ENCODE measurements at places on chromosomes 11 and 22. TPM values are rescaled to one million over a fixed set of nuclear protein-coding genes. Genes with fewer than 3 reads are reported as not detected.
A peak's percentile ranks its signal among the peaks of the same experiment; 100 is the strongest.

DNA sequence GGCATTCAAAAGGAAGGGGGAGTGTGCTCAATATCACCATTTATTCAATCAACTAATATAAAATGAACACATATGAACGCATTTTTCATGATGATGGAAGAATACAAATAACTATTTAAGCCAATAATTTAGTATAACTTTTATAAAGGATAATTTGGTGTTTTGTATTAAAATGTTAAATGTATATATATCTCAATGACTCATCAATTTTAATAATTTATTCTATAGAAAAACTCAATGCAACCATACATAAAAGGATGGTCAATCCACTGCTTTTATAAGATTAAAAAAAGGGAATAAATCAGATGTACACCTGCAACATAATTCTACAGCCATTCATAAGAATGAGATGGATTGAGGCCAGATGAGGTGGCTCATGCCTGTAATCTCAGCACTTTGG is 50.6 kb downstream of the PICALM start:
- DNase-seq, result no peak

DNA sequence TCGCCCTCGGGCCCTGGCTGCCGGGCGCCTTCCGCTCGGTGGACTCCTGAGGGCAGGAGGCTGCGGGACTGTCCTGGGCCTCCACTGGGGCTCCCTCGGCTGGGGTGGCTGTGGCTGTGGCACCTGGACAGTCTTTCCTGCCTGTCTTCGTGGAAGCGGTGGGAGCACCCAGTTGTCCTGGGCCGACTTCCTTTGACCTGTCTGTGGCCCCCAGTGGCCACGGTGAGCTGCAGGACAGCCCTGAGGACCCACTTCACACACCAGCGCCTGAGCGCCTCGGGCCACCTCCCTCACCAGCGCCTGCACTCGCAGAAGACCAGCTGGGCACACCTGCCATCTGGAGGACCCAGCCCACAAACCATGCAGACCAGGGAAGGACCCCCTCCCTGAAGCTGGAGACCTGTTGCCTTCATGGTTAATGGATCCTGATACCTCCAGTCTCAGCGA is 1.8 kb upstream of the EPS8L2 start:
- DNase-seq, result no peak

DNA sequence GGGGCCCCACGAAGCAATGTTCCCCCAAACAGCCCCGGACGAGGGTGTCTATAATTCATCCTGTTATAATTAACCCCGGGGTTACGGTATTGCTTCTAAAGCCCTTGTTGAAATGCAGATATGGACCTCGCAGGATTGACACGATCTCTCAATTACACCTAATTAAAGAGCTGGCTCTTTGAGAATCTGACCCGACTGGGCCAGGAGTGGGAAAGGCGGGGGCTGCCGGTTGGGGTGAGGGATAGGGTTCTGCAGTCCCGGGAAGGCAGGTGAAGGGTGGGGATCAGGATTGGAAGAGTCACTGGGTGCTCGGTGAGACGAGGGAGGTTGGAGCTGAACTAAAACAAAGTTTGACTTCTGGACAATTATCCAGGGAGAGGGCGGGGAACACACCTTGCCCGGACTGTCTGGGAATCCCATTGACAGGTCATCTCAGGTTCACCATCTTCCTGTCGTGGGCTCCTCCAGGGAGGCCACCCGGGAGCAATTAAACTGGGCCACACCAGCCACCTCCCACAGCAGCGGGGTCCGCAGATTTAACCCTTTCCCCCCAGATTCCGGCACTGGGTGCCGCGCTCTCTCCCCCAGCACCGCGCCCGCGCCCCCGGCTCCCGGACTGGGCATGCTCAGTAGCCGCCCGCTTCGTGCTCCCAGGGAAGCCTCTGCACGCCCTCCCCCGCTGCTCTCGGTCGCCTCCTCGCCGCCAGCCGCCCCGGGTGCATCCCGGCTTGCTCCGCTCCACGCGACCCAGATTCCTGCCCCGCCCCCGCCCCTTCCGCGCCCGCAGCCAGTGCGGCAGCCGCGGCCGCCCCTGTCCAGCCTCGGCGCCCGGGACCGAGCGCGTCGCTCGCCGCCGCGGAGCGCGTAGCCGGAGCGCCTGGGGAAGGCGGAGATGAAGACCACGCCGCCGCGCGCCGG is at the start of gene ELMOD1:
ELMOD1 (plus strand) TSS at position 688 of the 918 bp plus-strand sequence. CDS start 27,043 bp downstream, outside the sequence.
- peak; percentile 18 for DNase-seq

- no peak for DNase-seq
These were observed 105.7 kb downstream of the MICAL2 start for GRCh38 chr11:12216041-12216451.

- no peak for DNase-seq
These were observed 8.5 kb upstream of the DENND5A start for GRCh38 chr11:9273376-9274336.

GRCh38 chr11:11660363-11660740 is 38.5 kb upstream of the GALNT18 start:
- DNase-seq, result no peak

DNA sequence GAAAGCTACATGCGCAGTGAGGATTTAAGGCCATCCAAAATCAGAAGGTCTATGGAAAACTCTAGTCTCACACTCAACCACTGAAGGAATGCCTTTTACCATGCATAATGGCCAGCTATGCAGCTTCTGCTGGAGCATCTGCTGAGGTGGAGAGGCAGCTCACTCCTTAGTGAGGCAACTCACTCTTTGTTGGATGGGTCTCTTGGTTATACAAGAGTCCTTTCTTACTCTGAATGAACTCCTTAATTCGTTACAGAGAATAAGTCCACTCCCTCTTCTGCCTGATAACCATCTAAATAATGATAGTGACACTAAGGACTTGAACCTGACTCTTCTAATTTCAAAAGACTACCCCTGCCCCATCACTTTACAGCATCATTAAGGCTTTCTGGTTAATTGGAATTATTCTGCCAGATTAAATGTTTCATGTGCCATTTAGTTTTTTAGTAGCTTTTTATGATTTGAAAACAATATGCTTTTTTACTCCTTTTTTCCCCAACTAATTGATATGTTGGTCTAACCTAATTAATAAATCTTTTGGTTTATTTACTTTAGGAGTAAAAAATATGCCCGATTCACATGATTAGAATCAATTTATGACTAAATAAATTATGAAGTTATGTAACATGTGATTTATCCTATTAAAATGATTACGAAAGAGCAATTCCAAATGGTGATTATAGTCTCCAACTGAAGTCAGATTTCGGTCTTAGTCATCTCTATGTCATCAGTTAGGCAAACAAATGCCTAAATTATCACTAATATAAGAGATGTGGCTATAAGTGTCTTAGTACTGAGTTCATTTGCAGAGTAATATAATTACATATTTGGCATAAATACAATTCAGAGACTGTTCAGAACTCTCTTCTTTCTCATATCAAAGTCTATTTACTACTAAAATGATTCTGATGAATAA is 286.7 kb upstream of the CCDC90B start:
- peak; percentile 57 for DNase-seq

GRCh38 chr11:78594814-78595213 is 20.1 kb upstream of the NARS2 start:
- DNase-seq, result no peak

DNA sequence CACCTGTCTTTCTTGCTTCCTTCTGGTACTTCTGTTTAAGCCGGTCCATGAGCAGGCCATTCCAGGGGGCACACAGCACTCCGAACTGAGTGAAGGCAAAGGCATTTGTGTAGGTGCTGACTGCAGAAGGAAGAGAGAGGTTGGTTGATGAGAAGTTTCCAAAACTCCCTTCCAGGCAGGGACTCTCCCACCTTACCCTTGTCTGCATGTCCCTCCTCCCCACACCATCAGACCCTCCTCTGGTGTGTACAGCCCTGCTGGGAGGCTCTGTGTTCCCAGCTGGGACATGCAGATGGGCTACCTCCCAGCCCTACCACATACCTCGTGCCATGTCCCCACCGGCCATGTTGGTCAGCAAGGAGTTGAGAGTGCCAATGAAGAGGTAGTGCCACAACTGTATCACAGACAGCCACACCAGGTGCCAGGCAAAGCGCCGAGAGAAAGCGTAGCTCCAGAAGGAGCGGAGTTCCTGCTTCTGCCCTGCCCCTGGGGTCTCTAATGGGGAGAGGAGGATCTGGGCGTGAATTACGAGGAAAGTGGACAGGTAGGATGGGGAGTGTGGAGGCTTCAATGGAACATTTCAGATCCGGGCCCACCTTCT is 12.2 kb downstream of the SLC43A3 start:
- DNase-seq, result no peak

GRCh38 chr22:25572708-25573171 is 8.3 kb downstream of the GRK3 start:
- DNase-seq, result no peak

- peak; percentile 86 for DNase-seq
These were observed 32.1 kb downstream of the A4GALT start for GRCh38 chr22:42688241-42689211.

GRCh38 chr22:21445437-21446127 is 21.6 kb upstream of the TMEM191C start:
- no peak for DNase-seq

GRCh38 chr22:35204807-35205775 is 52.2 kb upstream of the HMGXB4 start:
- no peak for DNase-seq

DNA sequence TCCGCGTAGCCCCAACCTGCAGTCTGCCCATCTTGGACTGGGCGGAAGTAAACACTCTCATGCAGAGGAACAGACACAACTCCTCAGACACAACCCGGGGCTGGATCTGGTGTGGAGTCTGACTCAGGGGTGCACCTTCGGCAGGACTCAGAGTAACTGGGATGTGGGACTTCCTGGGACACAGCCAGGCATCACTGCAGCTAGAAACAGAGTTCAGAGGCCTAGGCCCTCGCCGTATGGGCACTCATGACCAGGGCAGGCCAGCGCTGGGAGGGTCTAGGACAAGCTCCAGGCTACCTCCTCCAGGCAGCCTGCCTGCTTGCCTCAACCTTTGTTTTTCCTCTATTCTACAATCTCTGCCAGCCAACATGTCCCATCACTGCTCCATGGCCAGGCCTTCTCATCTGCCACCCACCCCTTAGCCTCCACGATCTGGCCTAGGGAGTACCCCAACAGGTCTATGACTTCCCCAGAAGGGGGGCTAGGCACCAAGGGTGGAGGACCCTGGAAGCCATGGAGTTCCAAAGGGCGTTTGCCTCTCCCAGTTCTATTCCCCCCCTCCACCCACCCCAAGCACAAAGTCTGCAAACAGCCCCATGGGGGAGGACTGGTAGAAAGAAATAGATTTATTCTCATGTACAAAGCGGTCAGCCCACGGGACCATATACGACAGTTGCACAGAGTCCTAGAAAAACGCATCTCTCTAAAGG is 98.5 kb downstream of the PDE2A start:
- no peak for DNase-seq

GRCh38 chr11:32838505-32839274 is 9.0 kb downstream of the PRRG4 start:
- no peak for DNase-seq

The PATE4 gene
- not detected for total RNA-seq

The CNGA4 gene
- total RNA-seq, result not detected

The GGTLC2 gene
- not detected for total RNA-seq

The SEC14L3 gene
- not detected for total RNA-seq

The TMEM191C gene
- 1.3 TPM for total RNA-seq
